ENCODE measurements at places on chromosomes 12 and 14. TPM values are rescaled to one million over a fixed set of nuclear protein-coding genes. Genes with fewer than 3 reads are reported as not detected.
A peak's percentile ranks its signal among the peaks of the same experiment; 100 is the strongest.

DNA sequence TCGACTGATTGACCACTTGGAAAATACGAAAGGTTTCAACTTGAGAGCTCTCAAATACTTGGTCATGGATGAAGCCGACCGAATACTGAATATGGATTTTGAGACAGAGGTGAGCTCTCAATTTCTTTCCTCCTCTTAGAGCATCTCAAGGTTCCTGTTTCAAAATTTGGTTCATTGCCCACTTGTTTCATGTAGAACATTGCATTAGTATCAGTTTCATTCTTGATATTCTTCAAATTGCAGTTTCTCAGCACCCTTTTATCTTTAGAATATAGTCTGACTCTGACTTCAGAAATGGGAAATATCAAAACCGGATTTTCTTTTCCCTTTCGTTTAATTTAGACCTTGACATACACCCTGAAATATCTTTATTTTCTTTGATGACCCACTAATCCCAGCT lies 8.8 kb downstream of the DDX47 start:
- peaks cover 38% of the 10 kb centered on the region for H3K36me3 ChIP-seq
- H3K4me1 ChIP-seq: peaks cover 36% of the 10 kb centered on the region
- no peaks in the 10 kb centered on the region for H3K27me3 ChIP-seq
- H3K27ac ChIP-seq: no peak overlapping the region

DNA sequence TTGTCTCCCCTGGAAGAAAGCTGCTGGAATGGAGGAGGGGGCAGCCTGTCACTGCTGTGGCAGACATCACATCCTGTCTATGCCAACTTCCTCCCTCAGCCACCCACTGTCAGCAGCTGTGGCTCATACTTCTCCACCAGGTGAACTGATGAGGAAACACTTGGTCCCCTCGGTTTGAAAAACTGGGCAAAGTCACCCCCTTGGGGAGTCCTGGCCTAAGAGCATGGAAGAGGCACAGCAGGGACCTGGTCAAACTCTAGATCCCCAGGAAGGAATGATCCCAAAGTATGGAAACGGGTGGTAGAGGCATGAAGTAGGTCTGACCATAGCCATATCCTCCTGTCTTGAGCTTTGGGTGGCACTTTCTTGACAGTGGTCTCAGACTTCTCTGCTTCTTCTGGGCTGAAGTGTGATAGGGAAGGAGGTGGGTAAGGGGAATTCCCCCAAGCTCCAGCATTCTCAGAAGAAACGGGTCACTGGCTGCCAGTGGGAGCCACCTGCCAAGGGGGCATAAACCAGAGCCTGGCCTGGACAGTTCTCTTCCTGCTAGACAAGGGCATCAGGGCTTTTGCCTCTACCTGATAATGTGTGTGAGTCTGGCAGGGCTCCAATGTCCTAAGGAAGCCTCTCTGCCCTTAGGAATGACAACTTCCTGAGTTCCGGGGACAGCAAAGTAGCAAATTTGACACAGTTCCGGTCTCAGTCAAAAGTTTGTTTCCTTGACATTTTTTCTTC lies 36.0 kb downstream of the FMNL3 start:
- H3K27me3 ChIP-seq: no peaks in the 10 kb centered on the region
- H3K4me3 ChIP-seq: peak overlapping the region; percentile 77
- peaks cover 96% of the 10 kb centered on the region for H3K4me1 ChIP-seq

DNA sequence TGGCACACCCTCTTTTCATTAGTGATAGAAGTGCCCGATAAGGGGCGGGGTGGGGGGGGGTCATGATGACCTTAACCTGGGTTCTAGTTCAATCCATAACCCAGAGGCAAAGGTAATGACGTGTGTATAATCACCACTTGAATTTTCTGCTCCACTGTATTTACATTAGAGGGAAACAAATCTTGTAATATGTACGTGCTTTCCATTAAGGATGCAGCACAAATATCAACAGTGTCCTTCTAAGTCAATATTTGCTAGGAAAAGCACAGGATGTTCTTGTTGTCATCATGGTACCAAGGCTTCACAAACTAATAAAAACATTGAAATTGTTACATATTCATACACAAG lies 121.2 kb upstream of the SLC38A2 start:
- H3K4me1 ChIP-seq: no peaks in the 10 kb centered on the region
- no peaks in the 10 kb centered on the region for H3K27me3 ChIP-seq
- H3K4me3 ChIP-seq: no peak overlapping the region
- H3K27ac ChIP-seq: no peak overlapping the region
- no peak for DNase-seq

DNA sequence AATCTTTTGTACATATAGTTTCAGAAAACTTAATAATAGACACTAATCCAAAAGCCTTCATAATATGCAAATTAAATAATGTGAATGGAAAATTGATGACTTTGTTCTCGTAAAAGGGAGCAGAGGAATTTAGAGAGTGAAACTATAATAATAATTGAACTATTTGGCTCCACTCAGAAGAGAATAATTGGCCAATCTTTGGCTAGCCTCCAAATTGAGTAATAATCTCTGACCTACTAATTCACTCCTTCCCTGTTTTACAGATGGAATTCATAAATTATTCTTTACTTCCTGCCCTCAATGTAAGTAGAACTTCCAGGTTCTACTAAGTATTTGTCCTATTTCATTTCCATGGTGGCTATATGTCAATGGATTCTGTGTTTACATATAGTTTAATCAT lies 15.8 kb downstream of the TRIM9 start:
- no peaks in the 10 kb centered on the region for H3K4me1 ChIP-seq
- H3K36me3 ChIP-seq: no peaks in the 10 kb centered on the region
- H3K4me3 ChIP-seq: no peak overlapping the region
- H3K27ac ChIP-seq: no peak overlapping the region

- no peak for DNase-seq
- H3K27me3 ChIP-seq: no peaks in the 10 kb centered on the region
- H3K4me3 ChIP-seq: no peak overlapping the region
- no peaks in the 10 kb centered on the region for H3K4me1 ChIP-seq
Observed at GRCh38 chr12:84641940-84642545, 270.6 kb downstream of the SLC6A15 start.

DNA sequence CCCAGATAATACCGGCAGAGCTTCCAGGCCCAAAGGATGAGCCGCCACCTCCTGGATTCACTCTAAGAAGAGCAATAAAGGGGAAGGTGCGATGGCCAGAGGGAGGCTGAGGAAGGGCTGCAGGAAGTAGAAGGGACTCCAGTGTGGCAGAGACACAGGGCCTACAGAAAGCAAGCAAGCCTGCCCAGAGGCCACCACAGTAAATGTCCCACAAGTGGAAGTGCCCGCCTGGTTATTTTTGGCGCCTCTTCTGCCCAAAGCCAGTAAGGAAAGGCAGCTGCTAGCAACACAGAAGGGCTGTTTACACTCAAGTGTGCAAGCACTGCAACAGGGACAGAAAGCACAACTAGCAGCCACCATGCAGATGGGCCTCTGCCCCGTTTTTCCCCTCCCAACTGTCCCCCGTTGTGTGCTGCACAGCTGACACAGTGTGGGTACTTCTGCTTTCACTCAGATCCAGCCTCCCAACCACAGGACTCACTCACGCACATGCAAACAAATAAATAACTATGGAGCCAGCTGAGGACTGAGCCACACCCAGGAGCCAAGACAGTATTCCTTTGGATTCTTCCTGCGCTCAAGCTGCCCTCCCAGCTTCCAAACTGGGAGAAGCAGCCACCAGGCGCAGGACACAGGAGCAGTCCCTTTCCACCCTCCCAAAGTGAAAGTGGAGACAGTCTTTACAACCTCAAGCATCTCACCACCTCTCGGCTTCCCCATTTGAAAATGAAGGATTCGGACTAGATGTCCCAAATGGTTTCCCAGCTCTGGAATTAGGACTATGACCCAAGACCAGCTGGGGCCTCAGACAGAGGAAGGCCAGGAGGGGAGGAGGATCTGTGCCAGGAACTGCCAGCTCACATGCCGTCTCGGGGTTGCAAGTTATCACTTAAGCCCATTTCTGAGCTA lies 40.0 kb upstream of the PNMA1 start:
- peak overlapping the region; percentile 91 for H3K4me3 ChIP-seq
- peaks cover 89% of the 10 kb centered on the region for H3K4me1 ChIP-seq
- DNase-seq: peak; percentile 85
- no peaks in the 10 kb centered on the region for H3K27me3 ChIP-seq
- H3K36me3 ChIP-seq: peaks cover 24% of the 10 kb centered on the region

GRCh38 chr14:67524634-67524963 lies 8.5 kb upstream of the PLEKHH1 start:
- no peak overlapping the region for H3K4me3 ChIP-seq
- H3K4me1 ChIP-seq: no peaks in the 10 kb centered on the region
- H3K27me3 ChIP-seq: peaks cover 19% of the 10 kb centered on the region
- no peak overlapping the region for H3K27ac ChIP-seq
- DNase-seq: no peak
- H3K36me3 ChIP-seq: no peaks in the 10 kb centered on the region

- H3K4me1 ChIP-seq: peaks cover 2% of the 10 kb centered on the region
- no peaks in the 10 kb centered on the region for H3K36me3 ChIP-seq
- no peak overlapping the region for H3K27ac ChIP-seq
- no peak for DNase-seq
- H3K4me3 ChIP-seq: no peak overlapping the region
- H3K27me3 ChIP-seq: no peaks in the 10 kb centered on the region
Observed at GRCh38 chr12:8584004-8584403, 28.7 kb downstream of the AICDA start.

GRCh38 chr14:58297412-58297761 lies 968 bp upstream of the ARID4A start:
- peaks cover 47% of the 10 kb centered on the region for H3K4me1 ChIP-seq
- no peak for DNase-seq
- H3K4me3 ChIP-seq: no peak overlapping the region
- H3K27me3 ChIP-seq: no peaks in the 10 kb centered on the region

GRCh38 chr12:92784356-92784755 lies 81.6 kb downstream of the PLEKHG7 start:
- peaks cover 5% of the 10 kb centered on the region for H3K36me3 ChIP-seq
- no peaks in the 10 kb centered on the region for H3K27me3 ChIP-seq
- H3K4me3 ChIP-seq: no peak overlapping the region
- DNase-seq: no peak

DNA sequence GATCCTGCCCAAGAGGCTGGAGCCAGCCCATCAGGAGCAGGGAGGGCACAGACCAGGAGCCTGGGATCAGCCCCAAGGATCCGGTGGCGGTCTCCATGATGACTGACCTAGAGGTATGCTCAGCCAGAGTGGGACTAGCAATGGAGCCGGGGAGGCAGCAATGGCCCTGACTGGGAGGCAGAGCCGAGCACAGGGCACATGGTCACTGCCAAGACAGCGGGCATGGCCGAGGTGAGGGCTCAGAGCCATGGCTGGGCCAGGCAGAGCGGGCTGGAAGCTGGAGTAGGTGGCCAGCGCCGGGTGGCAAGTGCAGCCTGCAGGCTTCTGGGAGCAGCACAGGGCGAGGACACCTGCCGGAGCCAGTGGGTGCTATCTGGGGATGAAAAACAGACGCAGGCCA lies 259.3 kb downstream of the BCL11B start:
- no peaks in the 10 kb centered on the region for H3K27me3 ChIP-seq
- H3K36me3 ChIP-seq: no peaks in the 10 kb centered on the region
- no peak overlapping the region for H3K27ac ChIP-seq

GRCh38 chr14:92759679-92760523 lies 11.5 kb upstream of the LGMN start:
- no peaks in the 10 kb centered on the region for H3K36me3 ChIP-seq
- H3K4me3 ChIP-seq: no peak overlapping the region
- peaks cover 12% of the 10 kb centered on the region for H3K4me1 ChIP-seq
- H3K27ac ChIP-seq: no peak overlapping the region

GRCh38 chr14:97120204-97120603 lies 323.0 kb downstream of the VRK1 start:
- H3K36me3 ChIP-seq: no peaks in the 10 kb centered on the region
- H3K4me3 ChIP-seq: no peak overlapping the region
- peaks cover 27% of the 10 kb centered on the region for H3K4me1 ChIP-seq
- DNase-seq: no peak
- H3K27me3 ChIP-seq: no peaks in the 10 kb centered on the region
- H3K27ac ChIP-seq: peak overlapping the region; percentile 98

DNA sequence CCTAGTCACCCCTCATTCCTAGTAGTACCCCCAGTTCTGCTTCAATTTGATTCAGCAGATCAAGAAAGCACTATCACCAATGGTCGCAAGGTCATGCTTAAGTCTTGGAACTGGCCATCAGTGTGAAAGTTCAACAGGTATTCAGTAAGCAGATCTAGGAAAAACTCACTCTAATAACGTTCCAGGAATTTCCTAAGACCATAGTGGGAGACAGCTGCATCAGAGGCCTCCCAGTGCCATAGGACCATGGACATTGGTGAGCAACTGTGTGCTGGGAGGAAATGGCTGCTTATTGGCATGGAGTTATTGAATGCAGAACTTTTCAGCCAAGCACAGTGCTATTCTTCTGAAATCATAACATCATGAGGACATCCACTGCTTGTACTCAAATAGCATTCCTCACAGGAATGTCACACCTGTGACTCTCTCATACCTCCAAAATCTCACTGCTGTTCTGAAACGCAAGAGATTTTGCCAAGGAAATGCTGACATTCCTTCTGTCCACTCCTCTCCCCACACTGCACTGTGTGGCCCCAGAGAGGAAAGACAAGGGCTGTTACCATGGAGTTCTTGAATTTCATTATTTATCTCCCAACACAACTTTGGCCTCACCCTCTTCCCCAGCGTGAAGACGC lies 30.9 kb upstream of the MDM2 start:
- no peaks in the 10 kb centered on the region for H3K36me3 ChIP-seq
- no peaks in the 10 kb centered on the region for H3K27me3 ChIP-seq
- peaks cover 17% of the 10 kb centered on the region for H3K4me1 ChIP-seq
- no peak overlapping the region for H3K27ac ChIP-seq
- no peak for DNase-seq
- H3K4me3 ChIP-seq: no peak overlapping the region

DNA sequence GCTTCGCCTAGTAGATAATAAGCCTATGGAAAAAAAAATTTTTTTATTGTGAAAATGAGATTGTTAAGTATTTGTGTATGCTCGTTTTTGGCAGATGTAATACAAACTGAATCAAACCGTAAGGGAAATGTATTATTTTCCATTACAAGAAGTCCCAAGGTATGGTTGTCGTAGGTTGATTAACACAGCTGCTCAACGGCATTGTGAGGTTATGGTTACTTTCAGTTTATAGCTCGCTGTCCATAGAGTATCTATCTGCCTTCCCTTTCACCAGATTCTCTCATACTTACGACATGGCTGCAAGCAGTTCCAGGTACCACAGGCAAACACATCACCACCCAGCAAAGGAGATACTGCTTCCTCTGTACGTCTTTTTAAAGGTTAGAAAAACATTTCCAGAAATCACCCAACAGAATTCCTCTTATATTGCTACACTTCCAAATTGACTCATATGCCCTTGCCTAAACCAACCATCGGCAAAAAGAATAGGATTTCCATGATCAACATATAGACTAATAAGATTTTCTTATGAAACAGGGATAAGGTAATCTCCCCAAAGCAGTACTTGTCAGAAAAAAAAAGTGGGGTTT lies 338.6 kb downstream of the SYT1 start:
- no peak overlapping the region for H3K4me3 ChIP-seq
- no peak for DNase-seq
- no peaks in the 10 kb centered on the region for H3K27me3 ChIP-seq
- H3K27ac ChIP-seq: no peak overlapping the region

The SERPINA4 gene
- not detected for total RNA-seq

The SLC10A1 gene
- not detected for total RNA-seq

The MYF5 gene
- not detected for total RNA-seq
